ENCODE measurements at places on chromosomes 5 and 9.
A peak's percentile ranks its signal among the peaks of the same experiment; 100 is the strongest.

DNA sequence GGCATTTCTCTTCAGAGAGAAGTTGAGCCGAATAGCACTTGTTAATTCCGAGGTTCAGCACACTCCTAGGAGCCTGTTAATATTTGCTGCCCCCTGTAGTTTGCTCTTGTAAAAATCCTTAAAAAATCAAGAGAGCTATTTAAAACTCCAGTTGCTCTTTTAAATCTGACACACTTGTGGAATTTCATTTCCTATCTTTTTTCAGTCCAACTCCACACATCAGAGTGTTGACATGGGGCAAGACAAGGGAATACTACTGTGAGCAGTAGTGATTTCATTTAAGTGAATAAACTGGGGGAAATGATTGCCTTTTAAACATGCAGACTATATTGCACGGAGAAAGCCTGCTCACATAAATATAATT lies 1096.3 kb upstream of the DMAC1 start:
- DNase-seq: peak; percentile 23

GRCh38 chr9:7520396-7520795 lies 279.2 kb downstream of the DMAC1 start:
- no peak for DNase-seq

DNA sequence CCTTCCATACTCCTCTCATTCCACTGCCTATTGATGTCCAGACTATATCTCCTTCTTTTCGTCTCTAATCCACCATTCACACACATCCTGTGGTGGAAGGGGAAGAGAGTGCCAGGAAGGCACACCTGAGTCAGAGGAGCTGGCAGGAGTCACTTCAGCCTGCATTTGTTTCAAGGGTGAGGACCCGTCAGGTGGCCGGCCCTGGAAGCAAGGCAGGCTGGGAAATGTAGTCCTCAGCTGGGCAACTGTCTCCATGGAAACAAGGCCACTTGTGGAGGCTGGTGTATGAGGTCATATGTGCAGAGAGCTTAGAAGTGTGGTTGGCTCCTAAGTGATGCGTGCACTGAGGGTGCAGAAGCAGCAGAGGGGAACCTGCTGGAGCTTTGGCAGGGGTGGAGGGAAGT lies 278.4 kb downstream of the NSG2 start:
- DNase-seq: no peak

- DNase-seq: no peak
These were observed 1.1 kb upstream of the LCNL1 start for GRCh38 chr9:136981588-136982231.

GRCh38 chr9:14768405-14769229 lies 46.1 kb upstream of the CER1 start:
- no peak for DNase-seq

GRCh38 chr5:80143491-80143890 lies 108.3 kb downstream of the THBS4 start:
- no peak for DNase-seq

DNA sequence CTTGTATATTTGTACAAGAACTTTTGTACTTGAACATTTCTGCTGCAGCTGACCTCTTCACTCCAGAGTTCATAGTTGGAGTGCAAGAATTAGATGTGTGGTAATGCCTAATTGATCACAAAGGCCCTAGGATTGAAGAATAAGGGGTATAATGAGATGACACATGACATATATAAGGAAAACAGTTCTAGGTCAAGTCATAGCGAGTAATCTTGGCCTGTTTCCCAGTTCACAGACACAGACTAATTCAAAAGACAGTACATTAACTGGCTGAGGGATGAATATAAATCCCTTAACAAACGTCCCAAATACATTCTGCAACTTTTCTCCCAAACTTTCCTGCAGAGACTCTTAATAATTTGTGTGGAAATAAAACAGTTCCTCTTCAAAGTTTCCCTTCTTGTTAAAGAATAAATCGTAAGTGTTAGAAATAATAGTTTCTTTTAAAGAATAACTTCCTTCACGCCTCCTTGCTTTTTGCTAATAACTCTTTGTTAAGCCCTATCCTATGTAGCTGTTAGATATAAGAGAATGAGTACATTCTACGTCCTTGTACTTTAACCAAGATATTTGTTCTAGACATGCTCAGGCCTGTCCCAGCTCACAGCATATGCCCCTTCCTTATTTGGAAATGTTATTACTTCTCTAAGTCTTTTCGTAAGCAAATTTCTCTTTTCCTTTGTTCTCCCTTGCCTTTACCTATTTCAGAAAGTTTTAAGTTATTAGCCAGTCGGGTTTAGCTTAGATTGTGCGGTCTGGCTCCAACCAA lies 556.4 kb upstream of the CTNND2 start:
- no peak for DNase-seq

DNA sequence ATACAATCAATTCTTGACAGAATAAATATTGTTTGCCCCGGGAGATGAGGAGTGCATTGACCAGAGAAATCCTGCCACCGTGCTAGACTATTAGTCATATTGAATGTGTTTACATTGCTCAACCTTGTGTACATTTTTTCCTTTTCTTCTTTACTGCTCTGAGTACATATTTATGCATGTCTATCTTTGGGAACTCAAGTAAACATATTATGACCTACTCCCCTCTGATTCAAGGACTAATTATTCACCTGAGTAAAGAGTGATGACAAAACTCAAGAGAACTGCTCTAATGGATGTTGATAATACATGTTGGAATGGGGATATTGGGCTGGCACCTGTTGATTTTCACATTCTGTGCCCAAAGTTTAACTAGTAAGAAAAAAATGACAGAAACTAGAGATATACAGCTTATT lies 3.9 kb upstream of the SPINK1 start:
- DNase-seq: no peak

GRCh38 chr5:175874462-175875139 lies 3.2 kb downstream of the CPLX2 start:
- no peak for DNase-seq

- no peak for DNase-seq
These were observed 109.6 kb upstream of the NIPBL start for GRCh38 chr5:36766981-36767380.

GRCh38 chr5:79702606-79703380 lies 13.2 kb downstream of the CMYA5 start:
- peak; percentile 60 for DNase-seq

DNA sequence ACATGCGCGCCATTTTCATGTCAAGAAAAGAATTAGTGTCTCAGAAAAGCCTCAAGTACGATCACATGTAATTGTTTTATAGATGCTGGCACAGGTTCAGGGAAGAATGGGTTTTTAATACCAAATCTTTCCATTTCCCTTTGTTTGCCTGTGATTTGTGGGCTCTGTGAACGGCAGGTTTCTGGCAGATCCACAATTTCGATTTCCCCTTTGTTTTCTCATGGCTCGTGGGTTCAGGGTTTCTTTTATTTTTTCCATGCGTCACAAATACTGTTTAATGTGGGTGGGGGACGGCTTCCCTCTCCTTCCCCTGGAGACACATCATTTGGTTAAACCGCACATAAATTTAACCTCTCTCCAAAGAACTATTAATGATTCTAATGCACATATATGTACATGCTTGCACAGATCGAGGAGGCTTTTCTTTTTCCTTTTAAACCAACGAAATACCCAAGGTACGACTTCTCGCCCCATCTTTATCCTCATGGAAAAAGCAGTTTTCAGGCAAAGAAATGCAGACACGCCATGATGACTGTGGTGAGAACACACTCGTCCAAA lies 195.9 kb downstream of the SLIT3 start:
- DNase-seq: no peak

GRCh38 chr5:34656001-34656699 lies at the start of gene RAI14:
Gene RAI14, plus strand, starts transcription at chr5:34656328. Its CDS starts 30,592 bp downstream, at chr5:34686920.
- peak; percentile 22 for DNase-seq

DNA sequence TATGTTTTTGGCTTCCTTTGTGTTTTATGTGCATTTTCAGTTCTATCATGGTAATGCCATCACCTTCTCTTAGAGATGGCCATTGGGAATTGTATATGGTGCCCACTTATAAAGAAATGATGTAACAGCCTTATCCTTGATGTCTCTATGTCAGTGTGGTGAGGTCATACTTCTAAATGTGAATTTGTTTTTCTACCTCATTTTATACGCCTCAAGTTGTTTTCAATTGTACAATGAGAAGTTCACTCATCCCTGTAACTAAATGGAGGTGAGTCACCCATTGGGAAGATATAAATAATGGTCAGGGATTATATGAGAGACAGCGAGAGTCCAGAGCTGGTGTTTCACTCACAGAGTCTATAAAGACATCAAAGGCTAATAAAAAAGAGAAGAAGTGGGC lies 402.4 kb downstream of the AGTPBP1 start:
- DNase-seq: no peak

DNA sequence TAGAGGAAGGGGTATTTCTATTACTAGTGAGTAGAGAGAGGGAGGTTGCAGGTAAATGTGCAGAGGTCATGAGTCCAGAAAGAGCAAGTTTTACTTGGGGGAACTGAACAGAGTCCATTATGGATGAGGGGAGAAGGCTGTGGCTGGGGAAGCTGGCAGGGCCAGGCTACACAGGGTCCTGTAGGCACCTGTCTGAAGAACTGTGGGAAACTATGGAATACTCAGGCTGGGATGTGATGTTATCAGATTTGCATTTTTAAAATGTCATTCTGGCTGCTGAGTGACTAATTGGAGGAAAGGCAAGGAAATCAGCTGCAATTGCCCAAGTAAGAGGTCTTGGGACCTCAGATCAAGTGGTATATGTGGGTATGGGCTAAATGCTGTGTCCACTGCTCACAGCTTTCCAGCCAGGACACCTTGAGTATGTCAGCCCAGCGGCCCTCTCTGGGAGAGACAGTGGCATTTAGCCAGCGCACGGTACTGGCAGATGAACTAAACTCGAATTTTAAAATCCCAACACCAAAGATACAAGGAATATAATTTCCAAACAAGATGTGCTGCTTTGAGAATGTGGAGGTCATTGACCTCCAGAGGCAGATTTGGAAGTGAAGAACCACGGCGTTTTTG lies 49.1 kb downstream of the FGF1 start:
- no peak for DNase-seq

GRCh38 chr5:138975098-138975847 lies 100.1 kb upstream of the LRRTM2 start:
- no peak for DNase-seq

- no peak for DNase-seq
These were observed 404.8 kb downstream of the TLR4 start for GRCh38 chr9:118108971-118109370.

DNA sequence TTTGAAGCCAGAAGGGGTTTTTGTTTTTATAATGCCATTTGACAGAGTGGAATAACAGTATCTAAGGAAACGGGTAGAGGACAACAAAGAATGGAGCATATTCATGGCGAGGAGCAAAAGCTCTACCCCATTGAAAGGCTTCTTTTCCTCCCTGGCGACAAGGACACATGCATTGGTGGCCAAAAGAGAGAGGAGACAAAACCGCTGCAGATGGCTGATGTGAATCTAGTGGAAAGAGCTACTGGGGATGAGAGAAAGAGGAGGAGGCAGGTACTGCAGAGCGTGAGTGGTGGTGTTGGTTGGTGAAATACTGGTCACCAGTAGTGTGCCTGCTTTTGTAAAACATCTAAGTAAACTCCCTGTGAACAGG lies 491 bp downstream of the APC start:
- no peak for DNase-seq

- DNase-seq: no peak
These were observed 15.9 kb upstream of the SYNPO start for GRCh38 chr5:150624334-150625163.

- DNase-seq: no peak
These were observed 7.2 kb upstream of the MCC start for GRCh38 chr5:113495422-113495841.

DNA sequence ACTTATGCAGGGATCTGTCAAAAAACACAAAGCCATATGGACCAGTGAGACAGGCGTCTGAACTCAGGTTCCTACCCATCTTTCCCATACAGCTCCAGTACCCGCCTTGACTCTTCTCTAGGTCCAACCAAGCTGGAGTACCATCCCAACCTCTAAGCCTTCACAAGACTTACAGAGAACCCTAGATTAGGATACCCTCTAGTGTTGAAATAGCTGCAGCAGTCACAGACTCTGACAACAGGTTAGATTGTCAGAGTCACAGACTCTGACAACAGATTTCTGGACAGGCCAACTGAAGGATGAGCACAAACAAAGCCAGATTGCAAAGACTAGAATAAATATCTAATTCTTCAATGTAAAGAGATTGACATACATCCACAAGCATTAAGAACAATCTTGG lies 266.1 kb downstream of the GRIA1 start:
- DNase-seq: no peak

- no peak for DNase-seq
These were observed 379.0 kb upstream of the GRAMD2B start for GRCh38 chr5:126044111-126044668.

- no peak for DNase-seq
These were observed 53.4 kb upstream of the ALDH1B1 start for GRCh38 chr9:38339087-38339486.

DNA sequence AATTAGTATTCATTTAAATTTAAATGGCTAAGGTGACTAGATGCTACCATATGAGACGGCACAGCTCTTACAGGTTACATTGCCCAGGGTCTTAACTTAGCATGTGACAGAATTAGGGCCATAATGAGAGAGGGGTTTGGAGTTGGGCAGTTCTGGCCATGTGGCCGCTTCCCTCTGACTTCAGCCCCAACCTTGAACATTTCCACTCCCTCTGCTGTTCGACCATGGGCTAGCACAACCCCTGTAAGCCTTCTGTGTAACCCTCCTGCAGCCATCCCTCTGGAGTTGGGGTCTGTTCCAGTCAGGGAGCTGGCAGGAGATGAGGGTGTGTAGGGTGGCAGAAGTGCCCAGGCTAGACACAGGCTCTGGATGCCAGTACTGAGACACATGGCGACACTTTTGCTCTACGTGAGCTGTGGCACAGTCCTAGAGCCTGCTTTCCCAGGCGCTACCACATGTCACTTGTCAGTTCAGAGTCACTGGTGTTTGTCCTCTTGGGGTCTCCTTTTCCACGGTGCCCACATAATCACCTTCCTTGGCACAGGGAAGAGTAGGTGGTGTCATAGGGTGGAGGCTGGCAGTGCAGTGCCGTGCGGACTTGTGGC lies 128.7 kb upstream of the PITX1 start:
- no peak for DNase-seq

DNA sequence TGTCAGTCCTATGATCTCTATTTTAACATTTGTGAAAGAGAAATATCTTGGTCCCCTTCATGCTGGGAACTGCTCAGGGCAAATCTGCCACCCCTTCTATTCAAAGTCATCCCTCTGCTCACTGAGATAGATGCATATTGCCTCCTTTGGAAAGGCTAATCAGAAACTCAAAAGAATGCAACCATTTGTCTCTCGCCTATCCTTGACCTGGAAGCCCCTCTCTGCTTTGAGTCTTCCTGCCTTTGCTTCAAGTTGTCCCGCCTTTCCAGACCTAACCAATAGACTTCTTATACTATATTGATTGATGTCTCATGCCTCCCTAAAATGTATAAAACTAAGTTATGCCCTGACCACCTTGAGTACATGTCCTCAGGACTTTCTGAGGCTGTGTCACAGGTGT lies 97.0 kb downstream of the PSAT1 start:
- DNase-seq: no peak

- DNase-seq: no peak
These were observed 4.3 kb upstream of the RNF183 start for GRCh38 chr9:113307396-113307975.

DNA sequence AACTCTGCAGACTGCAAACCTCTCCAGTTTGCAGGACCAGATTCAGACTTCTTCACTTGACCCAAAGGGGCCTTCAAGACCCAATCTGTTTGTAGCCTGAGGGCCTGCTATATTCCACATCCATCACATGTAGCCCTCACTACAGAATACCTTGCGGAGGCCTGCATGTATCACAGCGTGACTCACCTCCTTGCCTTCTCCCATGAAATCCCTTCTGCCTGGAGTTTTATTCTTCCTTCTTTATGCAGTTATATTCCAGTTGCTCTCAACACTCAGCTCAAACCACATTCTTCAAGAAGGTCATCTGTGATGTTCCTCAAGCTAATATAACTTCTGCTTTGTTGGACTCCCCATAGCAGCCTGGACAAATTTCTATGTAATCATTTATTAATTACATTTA lies 198.5 kb upstream of the PTGER4 start:
- DNase-seq: no peak

All from natural killer cell (primary cell).